ENCODE measurements at places on chromosomes 11 and 22.
A peak's percentile ranks its signal among the peaks of the same experiment; 100 is the strongest.

DNA sequence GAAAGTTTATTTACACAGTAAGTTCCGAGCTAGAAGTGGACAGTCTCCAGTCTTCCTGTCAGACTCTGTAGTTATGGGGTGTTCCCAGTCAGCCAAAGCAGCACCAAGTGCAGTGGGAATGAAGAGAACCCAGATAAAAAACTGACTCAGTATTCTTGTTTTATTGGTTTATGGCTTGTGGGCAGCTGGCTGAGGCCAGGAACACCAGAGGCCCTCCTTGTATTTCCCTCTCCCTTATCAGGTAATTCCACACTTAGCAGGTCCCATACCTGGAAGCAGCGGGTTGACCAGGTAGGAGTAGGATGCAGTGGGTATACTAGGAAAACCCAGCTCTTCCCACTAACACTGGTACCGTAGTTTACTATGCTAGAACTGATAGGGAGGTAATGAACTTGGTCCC, 3.5 kb upstream of the BACE1-AS start:
- no peak for DNase-seq

GRCh38 chr11:11620921-11621572, 758 bp downstream of the GALNT18 start:
- peak; percentile 37 for DNase-seq

GRCh38 chr11:34886609-34887008, 29.6 kb downstream of the APIP start:
- DNase-seq, result no peak

DNA sequence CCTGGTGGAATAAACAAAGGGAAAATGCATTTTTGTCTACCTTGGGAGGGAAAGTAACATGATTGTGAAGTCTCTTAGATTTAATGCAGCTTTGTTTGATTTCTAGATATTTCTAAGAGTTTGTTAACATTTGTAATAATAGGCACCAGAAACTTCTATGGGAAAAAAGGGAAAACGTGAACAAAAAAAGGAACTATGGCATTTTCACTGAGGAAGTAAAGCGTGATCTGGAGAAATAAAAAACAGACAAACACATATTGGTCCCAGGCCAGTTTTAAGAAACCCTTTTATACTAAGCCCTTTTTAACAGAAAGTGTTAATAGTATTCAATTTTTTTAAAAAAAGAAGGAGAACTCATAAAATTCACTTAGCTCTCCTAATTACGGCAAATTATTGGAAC, 6.9 kb upstream of the MS4A7 start:
- DNase-seq, result no peak

GRCh38 chr22:36239150-36239400, 252 bp downstream of the APOL2 start:
- DNase-seq, result no peak

DNA sequence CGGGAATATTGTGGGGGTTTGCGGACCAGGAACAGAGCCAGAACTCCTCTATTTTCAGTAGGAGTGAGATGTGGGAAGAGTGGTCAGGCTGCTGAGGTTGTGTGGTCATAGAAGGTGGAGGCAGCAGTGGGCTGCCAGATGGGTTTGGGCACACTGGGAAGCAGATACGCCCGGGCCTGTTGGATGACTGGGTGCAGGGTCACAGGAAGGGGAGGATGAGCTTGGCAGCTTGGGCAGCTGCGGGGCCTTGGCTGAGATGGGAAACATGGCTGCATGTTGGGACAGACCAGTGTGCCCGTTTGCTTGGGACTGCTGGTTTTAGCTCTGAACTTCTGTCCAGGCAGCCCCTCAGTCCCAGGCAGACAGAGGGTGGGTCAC, 11.4 kb downstream of the SHANK3 start:
- no peak for DNase-seq

GRCh38 chr11:129320494-129320893, 55.2 kb upstream of the BARX2 start:
- DNase-seq, result no peak

GRCh38 chr22:37764622-37765021, 43.1 kb upstream of the GCAT start:
- no peak for DNase-seq

DNA sequence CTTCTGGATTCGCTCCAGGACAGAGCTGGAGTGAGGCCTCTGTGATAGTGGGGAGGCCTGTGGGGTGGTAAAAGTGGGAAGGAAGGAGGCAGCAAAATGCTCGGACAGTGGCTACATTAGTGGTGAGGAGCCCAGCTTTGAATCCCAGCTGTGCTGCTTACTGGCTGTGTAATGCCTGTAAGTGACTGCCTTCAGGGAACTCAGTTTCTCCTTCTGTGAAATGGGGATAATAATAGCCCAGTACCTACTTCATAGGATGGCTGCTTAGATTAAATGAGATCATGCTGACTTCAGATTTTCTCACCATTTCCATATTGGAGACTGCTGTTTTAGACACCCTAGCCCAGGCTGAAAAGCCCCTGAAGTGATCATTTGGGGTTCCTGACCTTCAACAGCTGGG, 8.4 kb upstream of the ALX4 start:
- DNase-seq, result no peak

DNA sequence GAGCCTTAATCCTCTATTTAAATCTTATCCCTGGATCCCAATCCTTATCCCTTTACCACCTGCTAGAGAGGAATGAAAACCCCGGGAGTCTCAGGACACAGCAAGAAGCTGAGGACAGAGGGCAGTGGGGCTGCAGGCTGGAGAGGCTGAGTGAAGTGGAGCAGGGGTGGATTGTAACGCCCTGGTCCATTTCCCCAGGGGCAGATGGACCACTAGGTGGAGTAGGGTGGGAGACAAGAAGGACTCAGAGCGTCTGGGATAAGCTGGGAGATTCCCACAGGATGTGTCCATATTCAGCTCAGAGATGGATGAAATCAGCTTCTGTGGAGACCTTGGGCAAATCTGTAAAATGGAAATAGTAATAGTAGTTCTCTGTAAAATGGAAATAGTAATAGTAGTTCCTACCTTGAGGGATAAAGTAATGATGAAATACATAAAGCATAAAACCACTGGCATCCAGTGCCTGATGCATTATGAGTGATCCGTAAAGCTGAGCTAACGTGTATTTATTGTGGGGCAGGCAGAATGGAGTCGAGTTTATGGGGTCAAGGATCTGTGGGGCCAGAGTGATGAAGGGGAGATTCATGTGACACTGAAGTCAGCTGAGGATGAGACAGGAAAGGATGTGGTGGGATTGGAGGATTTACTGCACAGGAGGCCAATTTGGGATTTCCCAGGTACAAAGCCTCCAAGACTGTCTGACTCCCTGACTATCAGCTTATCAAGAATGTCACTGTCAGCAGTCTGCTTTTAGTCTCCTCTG, 1.9 kb upstream of the ROBO4 start:
- DNase-seq, result no peak
